ENCODE measurements at places on chromosomes 13 and 19. TPM values are rescaled to one million over a fixed set of nuclear protein-coding genes. Genes with fewer than 3 reads are reported as not detected.

- H3K36me3 ChIP-seq: no peaks in the 10 kb centered on the region
- no peak overlapping the region for H3K4me3 ChIP-seq
- DNase-seq: no peak
- no peak overlapping the region for H3K27ac ChIP-seq
- no peaks in the 10 kb centered on the region for H3K4me1 ChIP-seq
Observed at GRCh38 chr13:72648513-72649065, 78.8 kb downstream of the MZT1 start.

- H3K27me3 ChIP-seq: no peaks in the 10 kb centered on the region
- H3K4me1 ChIP-seq: peaks cover 24% of the 10 kb centered on the region
- H3K4me3 ChIP-seq: no peak overlapping the region
- no peaks in the 10 kb centered on the region for H3K36me3 ChIP-seq
- peak; percentile 85 for DNase-seq
Observed at GRCh38 chr19:11265785-11266236, 3.5 kb upstream of the DOCK6 start.

DNA sequence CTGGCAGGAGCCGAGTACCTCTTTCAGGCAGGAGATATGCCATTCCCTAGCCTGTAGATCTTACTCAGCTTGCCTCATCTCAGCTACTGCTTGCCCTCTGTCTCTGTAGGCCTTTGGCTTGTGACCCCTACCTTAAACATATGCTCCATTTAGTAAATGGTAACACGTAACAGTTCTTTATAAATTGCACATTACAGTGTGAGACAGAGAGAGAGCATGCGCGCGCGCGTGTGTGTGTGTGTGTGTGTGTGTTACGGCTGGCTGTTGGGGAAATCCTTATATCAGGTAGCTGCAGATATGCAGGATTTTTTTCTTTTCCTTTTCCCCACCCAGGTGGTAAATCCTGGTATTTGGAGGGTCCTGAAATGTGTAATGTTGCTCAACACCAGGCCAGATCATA lies 4.2 kb downstream of the SPINT2 start:
- peaks cover 59% of the 10 kb centered on the region for H3K4me1 ChIP-seq
- H3K27ac ChIP-seq: no peak overlapping the region
- H3K27me3 ChIP-seq: no peaks in the 10 kb centered on the region

DNA sequence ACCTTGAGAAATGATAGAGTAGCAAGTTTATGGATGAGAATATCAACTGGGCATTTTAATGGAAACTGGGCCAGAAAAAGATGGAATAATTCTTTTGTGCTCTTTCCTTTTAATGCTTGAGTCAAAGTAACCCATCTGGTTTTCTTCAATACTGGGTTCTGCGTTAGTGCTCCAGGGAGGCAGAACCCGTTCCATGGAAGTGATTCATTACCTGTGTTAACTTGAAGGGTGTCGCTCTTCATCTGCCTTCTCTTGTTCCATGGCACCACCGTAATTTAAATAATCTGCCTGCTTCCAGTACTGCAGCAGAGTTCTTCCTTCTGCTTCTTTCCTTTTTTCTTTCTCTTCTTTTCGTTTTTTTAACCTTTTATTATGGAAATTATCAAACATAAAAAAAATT lies 14.7 kb upstream of the USP12 start:
- no peak overlapping the region for H3K4me3 ChIP-seq
- H3K27ac ChIP-seq: no peak overlapping the region
- peaks cover 7% of the 10 kb centered on the region for H3K27me3 ChIP-seq
- H3K36me3 ChIP-seq: no peaks in the 10 kb centered on the region

DNA sequence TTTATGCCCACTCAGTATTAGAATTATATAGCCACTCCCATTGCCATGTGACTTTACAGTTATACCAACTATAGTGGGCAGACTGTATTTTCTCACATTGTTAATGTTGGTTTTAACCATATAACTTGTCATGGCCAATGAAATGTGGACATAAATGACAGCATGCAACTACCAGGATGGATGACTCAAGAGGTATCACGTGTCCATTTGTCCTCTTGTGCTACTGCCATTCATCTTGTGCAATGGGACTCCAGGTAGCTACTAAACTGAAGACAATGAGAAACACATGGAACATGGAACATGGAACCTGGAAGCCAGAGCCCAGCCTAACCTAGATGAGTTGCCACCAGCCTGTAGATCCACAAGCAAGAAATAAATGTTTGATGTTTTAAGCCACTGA lies 242.7 kb upstream of the IPO5 start:
- no peaks in the 10 kb centered on the region for H3K27me3 ChIP-seq
- no peak for DNase-seq
- H3K36me3 ChIP-seq: no peaks in the 10 kb centered on the region
- no peak overlapping the region for H3K27ac ChIP-seq
- no peaks in the 10 kb centered on the region for H3K4me1 ChIP-seq
- H3K4me3 ChIP-seq: no peak overlapping the region

GRCh38 chr19:53158119-53158656 lies 665 bp downstream of the ZNF347 start:
- DNase-seq: peak; percentile 55
- peak overlapping the region; percentile 84 for H3K4me3 ChIP-seq
- H3K27me3 ChIP-seq: no peaks in the 10 kb centered on the region
- peak overlapping the region; percentile 41 for H3K27ac ChIP-seq
- no peaks in the 10 kb centered on the region for H3K4me1 ChIP-seq
- peaks cover 7% of the 10 kb centered on the region for H3K36me3 ChIP-seq

DNA sequence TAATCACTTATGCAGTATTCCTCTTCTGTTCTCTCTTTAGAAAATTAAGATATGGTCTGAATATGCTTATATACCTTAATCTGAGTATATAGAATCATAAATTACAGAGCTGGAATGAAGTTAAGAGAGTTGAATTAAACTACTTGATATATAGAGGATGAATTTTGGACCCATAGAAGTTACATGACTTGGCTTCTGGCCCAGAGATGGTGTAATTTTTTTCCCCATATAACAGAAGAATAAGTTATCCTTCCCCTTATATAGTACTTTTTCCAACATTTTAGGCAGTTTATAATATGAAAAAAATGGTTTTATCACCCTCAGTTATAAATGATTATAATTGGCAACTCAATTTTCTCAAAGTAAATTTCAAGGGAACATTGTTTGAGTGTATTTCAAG lies 616.3 kb downstream of the TBC1D4 start:
- H3K27me3 ChIP-seq: no peaks in the 10 kb centered on the region
- no peak for DNase-seq
- no peaks in the 10 kb centered on the region for H3K36me3 ChIP-seq
- peaks cover 4% of the 10 kb centered on the region for H3K4me1 ChIP-seq

GRCh38 chr13:109180905-109181425 lies 551.6 kb downstream of the MYO16 start:
- no peak overlapping the region for H3K4me3 ChIP-seq
- no peaks in the 10 kb centered on the region for H3K36me3 ChIP-seq
- no peaks in the 10 kb centered on the region for H3K4me1 ChIP-seq
- H3K27me3 ChIP-seq: no peaks in the 10 kb centered on the region
- H3K27ac ChIP-seq: no peak overlapping the region

DNA sequence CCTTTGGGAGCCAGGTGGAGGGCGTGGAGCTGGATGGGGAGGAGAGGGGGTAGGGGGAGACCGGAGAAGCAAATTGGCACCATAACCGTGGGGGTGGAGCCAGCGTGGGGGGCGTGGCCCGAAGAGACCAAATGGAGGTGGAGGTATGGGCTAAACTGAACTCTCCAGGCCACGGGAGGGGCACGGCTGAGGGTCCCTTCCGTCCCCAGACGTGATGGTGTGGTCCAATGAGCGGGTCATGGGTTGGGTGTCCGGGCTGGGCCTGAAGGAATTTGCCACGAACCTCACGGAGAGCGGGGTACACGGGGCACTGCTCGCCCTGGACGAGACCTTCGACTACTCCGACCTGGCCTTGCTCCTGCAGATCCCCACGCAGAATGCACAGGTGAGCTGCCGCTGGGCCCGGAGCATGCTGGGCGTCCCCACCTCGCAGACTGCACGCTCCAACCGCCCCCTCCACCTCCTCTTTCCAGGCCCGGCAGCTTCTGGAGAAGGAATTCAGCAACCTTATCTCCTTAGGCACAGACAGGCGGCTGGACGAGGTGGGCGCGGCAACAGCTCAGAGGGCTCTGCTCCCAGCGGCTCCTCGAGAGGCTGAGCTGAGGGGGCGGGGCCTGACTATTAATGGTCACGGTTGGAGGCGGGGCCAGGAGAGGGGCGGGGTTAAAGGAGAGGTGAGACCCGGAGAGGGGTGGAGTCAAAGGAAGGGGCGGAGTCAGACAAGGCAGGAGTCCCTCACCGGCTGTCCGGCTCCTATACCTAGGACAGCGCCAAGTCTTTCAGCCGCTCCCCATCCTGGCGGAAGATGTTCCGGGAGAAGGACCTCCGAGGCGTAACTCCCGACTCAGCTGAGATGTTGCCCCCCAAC lies 6.2 kb downstream of the HRC start:
- peak overlapping the region; percentile 76 for H3K4me3 ChIP-seq
- H3K27ac ChIP-seq: peak overlapping the region; percentile 74
- H3K4me1 ChIP-seq: peaks cover 5% of the 10 kb centered on the region
- H3K27me3 ChIP-seq: no peaks in the 10 kb centered on the region
- DNase-seq: peak; percentile 99

GRCh38 chr19:53057904-53058580 lies 13.5 kb downstream of the ERVV-2 start:
- no peaks in the 10 kb centered on the region for H3K4me1 ChIP-seq
- H3K4me3 ChIP-seq: no peak overlapping the region
- H3K27ac ChIP-seq: no peak overlapping the region
- no peaks in the 10 kb centered on the region for H3K27me3 ChIP-seq

- DNase-seq: peak; percentile 17
- no peaks in the 10 kb centered on the region for H3K36me3 ChIP-seq
- H3K4me1 ChIP-seq: peaks cover 5% of the 10 kb centered on the region
- H3K4me3 ChIP-seq: no peak overlapping the region
Observed at GRCh38 chr13:79448413-79448812, 32.5 kb upstream of the NDFIP2 start.

DNA sequence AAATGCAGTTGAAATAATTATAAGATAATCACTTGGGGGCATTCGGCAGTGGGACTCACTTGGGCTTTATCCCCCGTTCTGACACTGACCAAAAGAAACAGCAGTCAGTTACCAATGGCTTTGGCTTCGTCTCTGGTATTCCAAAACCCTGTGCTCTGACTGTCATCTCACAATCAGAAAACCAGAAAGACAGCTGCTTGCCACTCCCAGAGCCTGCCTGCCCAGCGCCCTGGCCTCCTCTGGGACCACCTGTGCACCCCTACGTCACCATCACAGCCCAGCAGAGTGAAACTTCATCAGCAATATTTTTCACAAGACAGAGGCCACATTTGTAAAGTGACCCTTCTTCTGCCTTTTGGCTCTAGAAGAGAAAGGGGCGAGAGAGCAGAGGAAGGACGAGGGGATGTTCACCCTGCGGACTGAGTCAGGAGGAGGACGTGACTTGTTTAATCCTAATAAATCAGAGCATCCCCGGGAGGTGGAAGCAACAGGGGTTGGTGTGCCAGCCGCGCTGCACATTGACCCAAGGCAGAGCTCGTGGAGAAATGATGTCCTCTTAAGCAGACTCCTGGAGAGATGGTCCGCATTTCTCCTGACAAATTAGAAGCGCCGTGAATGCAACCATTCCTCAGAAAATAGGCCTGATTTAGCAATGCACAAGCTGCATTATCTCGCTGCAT lies 397.8 kb upstream of the ZNF507 start:
- no peak overlapping the region for H3K4me3 ChIP-seq
- H3K36me3 ChIP-seq: no peaks in the 10 kb centered on the region
- peaks cover 22% of the 10 kb centered on the region for H3K4me1 ChIP-seq
- no peaks in the 10 kb centered on the region for H3K27me3 ChIP-seq

- peaks cover 7% of the 10 kb centered on the region for H3K4me1 ChIP-seq
- DNase-seq: peak; percentile 61
- H3K4me3 ChIP-seq: peak overlapping the region; percentile 99
- H3K27me3 ChIP-seq: no peaks in the 10 kb centered on the region
- H3K36me3 ChIP-seq: peaks cover 12% of the 10 kb centered on the region
Observed at GRCh38 chr13:20901668-20902437, 693 bp downstream of the XPO4 start.

- no peak overlapping the region for H3K27ac ChIP-seq
- H3K4me3 ChIP-seq: no peak overlapping the region
- H3K36me3 ChIP-seq: no peaks in the 10 kb centered on the region
- no peak for DNase-seq
Observed at GRCh38 chr13:49058761-49059160, 83.0 kb downstream of the FNDC3A start.

- no peak overlapping the region for H3K4me3 ChIP-seq
- no peaks in the 10 kb centered on the region for H3K27me3 ChIP-seq
- H3K27ac ChIP-seq: no peak overlapping the region
- no peaks in the 10 kb centered on the region for H3K36me3 ChIP-seq
Observed at GRCh38 chr13:106329941-106330340, 205.5 kb downstream of the EFNB2 start.

Gene SOHLH2
- 2.7 TPM for total RNA-seq

Gene SPRYD7
- 11.0 TPM for total RNA-seq

Gene KASH5
- not detected for total RNA-seq

Gene CACNG8
- total RNA-seq: not detected

Gene GET3
- 87.1 TPM for total RNA-seq

Gene SULT2A1
- total RNA-seq: not detected

Gene SIGLEC5
- total RNA-seq: not detected

Gene STX10
- 70.7 TPM for total RNA-seq

Gene DENND1C
- total RNA-seq: not detected
